ENCODE measurements at places on chromosomes 1 and 21.
A peak's percentile ranks its signal among the peaks of the same experiment; 100 is the strongest.

DNA sequence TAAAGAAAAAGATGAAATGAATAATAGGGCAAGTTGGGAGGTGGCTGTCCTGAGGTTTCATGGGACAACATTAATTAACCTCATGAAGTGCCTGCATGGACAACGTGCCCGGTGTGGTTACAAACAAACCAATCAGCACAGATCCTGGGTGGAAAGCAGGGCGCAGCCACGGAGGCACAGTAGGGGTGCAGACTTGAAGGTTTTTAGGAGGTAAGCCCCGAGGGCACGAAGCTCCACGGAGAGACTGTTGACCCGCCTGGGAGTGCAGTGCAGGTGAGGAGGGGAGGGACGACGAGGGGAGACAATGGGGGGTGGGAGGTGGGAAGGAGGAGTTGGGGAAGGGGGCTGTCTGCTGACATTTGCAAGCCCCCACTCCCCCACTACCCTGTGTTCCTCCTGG is 2.3 kb upstream of the RIPK4 start:
- DNase-seq: no peak

- no peak for DNase-seq
These were observed 15.7 kb downstream of the RPTN start for GRCh38 chr1:152143150-152143887.

- no peak for DNase-seq
These were observed 81.2 kb downstream of the WDR4 start for GRCh38 chr21:42798106-42798505.

DNA sequence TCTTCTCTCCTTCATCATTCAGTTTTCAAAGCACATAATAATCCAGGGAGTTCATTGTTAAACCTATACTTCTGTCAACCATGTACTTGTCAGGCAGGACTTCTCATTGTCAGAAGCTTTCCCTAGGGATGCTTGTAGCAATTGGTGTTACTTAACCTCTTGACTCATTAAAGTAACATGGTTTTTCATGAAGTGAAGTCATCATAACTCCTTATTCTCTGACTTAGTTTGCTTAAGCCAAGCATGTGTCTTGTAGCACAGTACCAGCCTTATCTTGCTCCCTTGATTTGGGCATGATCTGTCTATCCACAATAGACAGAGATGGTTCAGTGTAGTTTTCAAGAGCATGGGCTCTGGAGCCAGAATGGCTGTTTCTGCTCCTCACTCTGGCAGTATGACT is 45.3 kb downstream of the LRIG2 start:
- no peak for DNase-seq

- no peak for DNase-seq
These were observed 999 bp downstream of the THAP3 start for GRCh38 chr1:6625584-6626149.

DNA sequence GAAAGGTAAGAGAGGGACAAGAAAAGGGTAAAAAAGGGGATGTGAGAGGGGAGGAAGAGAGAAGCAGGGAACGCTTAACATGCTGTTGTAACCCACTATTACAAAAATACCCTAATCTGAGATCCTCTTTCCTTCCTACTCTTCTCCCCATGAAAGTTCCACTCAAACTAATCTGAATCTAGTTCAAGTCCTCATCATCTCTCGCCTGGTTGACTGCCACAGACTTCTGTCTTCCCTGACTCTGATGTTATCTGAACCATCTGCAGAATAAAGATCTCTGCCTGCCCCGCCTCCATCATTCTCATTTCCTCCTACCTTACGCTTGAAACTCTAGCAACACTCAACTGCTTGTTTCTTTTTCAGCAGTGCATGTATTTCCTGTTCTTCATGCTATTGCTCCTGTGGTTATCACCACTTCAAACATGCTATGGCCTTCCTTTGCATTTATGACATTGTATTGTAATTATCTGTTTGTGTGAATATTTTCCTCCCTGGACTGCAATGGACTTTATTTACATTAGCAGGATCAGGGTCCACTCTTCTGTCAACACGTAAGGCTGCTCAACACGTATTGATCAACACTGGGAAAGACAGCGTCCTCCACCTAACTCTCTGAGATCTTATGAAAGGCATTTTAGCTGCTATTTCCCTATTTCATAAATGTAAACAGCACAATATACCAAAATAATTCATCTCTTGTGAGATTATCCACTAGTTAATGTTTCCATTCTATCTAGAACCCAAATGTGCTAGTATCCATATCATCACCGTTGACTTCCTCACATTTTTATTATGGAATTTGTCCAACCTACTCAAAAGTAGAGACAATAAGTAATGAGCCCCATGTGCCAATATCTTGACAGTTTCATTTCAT is 215.5 kb upstream of the USP25 start:
- peak; percentile 8 for DNase-seq

DNA sequence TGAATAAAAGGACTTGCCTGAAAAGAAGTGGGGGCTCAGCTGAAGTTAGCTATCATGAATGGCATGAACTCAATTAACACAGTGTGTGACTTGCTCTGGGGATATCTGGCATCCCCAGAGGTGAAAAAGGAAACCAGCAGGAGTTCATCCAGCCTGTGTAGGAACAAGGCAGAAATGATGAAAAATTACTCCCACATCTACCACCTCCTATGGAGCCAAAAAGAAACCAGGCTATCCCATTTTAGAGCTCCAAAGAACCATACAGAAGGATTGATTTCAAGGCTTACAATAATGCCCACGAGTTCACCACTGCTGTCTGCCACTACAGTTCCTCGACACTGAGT is 25.3 kb downstream of the TP53BP2 start:
- no peak for DNase-seq

DNA sequence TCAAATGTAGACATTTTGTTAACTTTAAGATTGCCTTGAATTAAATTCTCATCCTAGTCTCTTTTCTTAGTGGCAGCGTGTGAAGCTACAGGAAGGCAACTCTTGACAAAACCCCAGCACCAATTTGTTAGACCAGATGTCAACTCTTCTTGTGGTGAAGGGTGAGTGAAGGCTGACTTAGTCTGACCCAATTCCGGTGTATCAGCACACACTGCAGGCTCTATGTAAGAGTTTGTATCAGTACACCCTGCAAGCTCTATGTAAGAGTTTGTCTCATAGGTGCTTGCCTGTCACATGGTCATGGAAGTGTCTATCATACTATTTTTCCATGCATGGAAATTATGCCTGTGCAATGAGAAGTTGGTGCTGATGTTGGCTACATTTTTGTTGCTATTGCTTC is 16.8 kb downstream of the CR2 start:
- DNase-seq: no peak

GRCh38 chr21:46077674-46078101 is 20.2 kb upstream of the COL6A2 start:
- no peak for DNase-seq

DNA sequence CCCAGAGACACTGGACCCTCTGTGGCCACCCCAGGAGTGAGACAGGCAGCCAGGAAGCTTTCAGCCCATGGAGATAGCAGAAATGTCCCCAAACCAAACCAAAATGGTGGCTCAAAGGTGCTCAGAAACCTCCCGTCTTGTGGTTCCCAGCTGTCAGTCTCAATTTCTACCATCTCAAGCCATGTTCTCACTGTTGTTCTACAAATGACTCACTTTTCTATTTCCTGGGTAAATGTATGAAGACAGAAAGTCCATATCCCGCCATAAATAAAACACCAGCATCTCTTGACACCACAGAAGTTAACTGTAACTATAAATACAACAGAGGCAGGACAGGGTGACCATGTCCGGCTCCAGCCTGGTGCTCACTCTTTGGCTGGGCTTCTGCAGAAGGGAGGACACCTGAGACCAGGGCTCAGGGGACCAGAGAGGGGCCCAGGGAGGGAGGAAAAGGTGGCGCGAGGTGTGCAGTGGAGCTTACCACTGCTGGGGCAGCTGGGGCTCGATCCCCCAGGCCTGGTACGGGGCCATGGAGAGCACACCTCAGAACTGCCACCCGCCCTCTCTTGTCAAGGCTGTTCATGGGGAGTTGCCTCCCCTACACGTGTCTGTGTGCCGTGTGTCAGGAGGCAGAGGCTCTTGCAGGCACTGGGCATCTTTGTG is 43.6 kb downstream of the EPHB2 start:
- DNase-seq: no peak

GRCh38 chr1:87131809-87132283 is 196.8 kb upstream of the LMO4 start:
- DNase-seq: peak; percentile 61

GRCh38 chr1:168295411-168296114 is 14.9 kb downstream of the TBX19 start:
- no peak for DNase-seq

- DNase-seq: no peak
These were observed 64.0 kb upstream of the TARDBP start for GRCh38 chr1:10948463-10948775.

DNA sequence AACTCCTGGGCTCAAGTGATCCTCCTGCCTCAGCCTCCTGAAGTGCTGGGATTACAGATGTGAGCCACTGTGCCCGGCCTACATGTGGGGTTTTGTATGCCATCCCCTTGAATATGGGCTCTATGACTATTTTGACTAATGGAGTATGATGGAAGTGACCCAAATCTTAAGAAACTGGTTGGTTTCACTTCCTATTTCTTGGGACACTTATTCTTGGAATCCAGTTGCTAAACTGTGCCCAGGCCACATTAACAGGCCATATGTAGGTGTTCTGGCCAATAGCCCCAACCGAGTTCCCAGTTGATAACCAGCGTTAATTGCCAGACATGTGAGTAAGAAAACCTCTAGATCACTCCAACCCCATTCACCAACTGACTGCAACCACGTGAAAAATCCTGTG is 36.3 kb upstream of the CLIC4 start:
- no peak for DNase-seq

GRCh38 chr1:55786396-55786795 is 571.2 kb upstream of the USP24 start:
- DNase-seq: no peak

GRCh38 chr1:44405798-44406736 is 1.0 kb downstream of the RNF220 start:
- no peak for DNase-seq

GRCh38 chr1:53981220-53981619 is 35.1 kb downstream of the LRRC42 start:
- DNase-seq: no peak

DNA sequence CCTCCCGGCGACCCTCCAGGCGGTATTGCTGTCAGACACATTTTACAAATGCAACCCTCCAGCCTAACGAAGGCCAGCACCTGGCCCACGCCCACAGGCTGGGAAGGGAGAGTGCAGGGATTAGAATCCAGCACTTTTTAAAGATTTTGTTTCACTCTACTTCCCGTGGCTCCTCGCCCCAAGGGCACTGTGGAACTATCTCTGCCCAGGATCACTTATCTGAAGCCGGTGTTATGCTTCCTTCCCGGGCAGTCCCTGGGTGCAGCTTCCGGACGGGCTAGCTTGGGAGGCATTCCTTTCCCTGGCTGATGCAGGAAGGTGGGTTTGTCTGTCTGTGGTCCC is 35.8 kb downstream of the CCN1 start:
- DNase-seq: no peak

GRCh38 chr1:2360588-2361364 is 30.6 kb downstream of the MORN1 start:
- DNase-seq: no peak

DNA sequence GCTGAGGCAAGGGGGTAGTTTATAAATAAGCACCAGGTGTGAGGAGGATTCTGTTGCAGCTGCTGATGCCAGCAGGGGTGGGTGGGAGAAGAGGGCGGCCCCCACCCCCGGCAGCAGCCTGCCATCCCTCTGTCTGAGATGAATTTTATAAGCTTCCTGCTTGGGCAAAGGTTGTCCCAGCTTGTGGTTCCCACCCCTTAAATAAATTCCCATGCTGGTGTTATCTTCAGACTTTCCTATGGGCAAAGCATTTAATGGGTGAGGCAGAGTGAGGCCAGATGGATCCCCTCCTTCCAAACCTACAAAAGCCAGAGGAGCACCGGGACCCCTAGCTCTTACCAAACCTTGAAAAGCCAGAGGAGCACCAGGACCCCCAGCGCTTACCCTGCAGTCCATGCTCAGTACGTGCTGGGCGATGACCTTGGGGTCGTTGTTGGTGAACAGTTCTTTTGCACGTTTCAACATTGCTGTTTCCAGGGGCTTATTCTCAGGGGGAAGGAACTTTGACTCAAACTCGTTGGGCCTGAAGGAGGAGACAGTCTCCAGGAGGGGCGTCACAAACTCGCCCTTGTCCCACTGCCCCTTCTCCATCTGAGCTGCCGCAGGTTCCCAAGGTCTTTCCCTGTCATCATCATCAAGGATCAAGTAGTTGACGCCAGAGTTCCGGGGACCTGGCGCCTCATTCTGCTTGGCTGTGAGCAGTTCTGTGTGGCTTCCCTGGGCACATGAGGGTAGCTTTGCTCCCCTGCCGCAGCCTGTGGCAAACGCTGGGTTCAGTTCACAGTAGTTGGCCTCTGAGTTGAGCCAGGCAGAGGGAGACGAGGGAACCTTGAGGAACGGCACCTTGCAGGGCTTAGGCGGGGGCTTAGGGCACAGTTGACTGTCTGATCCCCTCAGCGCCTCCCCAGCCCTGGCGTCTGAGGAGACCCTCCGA is 99.5 kb downstream of the BCAR3 start:
- no peak for DNase-seq

GRCh38 chr21:38478782-38479181 is 19.5 kb downstream of the ERG start:
- DNase-seq: no peak

GRCh38 chr1:114902343-114902742 is 47.7 kb downstream of the SYCP1 start:
- no peak for DNase-seq
